NCI-H1694 treated with DMSO at 0.1 percent for 48 hours (cell line): ENCODE measurements at places on chromosomes 13 and 19.

- DNase-seq, result no peak
Measured at GRCh38 chr19:29256516-29256915, 43.6 kb upstream of the UQCRFS1 start.

DNA sequence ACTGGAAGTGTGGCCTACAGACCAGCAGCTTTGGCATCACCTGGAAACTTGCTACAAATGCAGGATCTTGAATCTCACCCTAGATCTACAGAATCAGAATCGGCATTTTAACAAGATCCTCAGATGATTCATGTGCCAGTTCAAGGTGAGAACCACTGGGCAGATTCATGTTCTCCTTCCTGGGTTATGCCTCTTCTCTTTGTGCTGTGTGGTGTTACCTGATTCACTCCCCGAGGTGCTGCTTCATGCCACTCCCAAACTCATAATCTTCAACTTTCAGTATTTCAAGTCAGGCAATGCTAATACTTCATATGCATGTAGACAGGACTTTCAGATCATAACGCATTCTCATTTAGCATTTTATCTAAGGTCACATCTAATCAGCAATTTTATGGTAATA is 427.7 kb downstream of the FOXO1 start:
- DNase-seq, result no peak

GRCh38 chr19:34458677-34459076 is 22.9 kb upstream of the WTIP start:
- DNase-seq, result no peak

DNA sequence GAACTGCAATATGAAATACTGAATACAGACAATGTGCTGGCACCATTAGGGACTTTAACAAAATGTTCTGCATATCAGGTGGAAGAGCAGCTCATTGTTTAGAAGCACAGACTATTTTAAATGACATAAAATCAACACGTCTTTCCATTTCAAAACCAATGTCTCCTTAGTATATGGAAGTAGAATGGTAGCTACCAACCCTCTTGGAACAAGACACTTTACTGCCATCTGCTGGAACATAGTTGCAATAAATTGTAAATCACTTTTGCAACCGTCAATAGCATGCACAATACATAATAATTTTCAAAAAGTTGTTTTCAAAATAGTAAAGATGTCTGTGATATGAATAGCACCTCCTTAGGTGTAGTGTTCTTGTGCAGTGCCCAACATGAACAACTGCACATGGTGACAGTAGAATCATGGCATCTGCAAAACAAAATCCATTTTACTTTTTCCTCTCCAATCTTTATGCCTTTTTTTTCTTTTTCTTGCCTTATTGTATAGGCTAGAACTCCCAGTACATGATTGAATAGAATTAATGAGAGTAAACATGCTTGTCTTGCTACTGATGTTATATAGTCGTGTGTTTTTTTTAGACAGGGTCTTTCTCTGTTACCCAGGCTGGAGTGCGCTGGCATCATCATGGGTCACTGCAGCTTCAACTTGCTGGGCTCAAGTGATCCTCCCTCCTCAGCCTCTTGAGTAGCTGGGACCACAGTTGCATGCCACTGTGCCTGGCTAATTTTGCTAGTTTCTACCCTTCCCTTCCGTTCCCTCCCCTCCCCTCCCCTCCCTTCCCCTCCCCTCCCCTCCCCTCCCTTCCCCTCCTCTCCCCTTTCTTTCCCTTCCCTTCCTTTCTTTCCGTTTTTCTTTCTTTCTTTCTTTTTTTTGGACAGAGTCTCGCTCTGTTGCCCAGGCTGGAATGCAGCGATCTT is 7.8 kb upstream of the LYPD5 start:
- DNase-seq, result peak; percentile 52

DNA sequence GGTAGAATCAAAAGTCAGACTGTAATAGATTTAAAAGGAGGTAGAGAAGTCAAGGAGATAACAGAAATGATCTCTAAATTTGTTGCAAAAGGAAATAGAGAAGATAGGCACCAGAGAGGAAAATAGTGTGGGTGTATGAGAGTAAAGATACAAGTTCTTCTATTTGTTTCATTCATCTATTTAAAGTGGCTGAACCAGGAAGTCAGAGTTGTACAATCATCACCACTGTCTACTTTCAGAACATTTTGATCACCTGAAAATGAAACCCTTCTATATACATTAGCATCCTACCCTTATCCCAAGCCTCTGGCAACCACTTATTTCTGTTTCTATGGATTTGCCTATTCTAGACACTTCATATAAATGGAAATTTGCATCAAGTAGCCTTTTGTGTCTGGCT is 36.7 kb downstream of the INTS6 start:
- no peak for DNase-seq

DNA sequence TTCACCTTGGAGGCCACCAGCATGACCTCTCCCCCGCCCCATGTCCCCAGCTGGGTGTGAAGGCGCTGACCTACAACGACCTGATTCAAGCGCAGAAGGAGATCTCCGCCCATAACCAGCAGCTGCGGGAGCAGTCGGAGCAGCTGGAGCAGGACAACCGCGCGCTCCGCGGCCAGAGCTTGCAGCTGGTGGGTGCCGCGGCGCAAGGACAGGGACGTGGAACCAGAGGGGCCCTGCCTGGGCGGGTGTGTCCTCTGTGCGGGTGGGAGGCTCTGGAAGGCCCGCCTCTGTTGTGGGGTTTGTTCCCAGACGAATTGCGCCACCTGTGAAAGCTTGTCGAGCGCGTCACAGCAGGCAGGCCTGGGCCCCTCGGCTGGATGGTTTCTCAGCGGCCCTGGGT is 22.3 kb downstream of the PLEKHJ1 start:
- no peak for DNase-seq

DNA sequence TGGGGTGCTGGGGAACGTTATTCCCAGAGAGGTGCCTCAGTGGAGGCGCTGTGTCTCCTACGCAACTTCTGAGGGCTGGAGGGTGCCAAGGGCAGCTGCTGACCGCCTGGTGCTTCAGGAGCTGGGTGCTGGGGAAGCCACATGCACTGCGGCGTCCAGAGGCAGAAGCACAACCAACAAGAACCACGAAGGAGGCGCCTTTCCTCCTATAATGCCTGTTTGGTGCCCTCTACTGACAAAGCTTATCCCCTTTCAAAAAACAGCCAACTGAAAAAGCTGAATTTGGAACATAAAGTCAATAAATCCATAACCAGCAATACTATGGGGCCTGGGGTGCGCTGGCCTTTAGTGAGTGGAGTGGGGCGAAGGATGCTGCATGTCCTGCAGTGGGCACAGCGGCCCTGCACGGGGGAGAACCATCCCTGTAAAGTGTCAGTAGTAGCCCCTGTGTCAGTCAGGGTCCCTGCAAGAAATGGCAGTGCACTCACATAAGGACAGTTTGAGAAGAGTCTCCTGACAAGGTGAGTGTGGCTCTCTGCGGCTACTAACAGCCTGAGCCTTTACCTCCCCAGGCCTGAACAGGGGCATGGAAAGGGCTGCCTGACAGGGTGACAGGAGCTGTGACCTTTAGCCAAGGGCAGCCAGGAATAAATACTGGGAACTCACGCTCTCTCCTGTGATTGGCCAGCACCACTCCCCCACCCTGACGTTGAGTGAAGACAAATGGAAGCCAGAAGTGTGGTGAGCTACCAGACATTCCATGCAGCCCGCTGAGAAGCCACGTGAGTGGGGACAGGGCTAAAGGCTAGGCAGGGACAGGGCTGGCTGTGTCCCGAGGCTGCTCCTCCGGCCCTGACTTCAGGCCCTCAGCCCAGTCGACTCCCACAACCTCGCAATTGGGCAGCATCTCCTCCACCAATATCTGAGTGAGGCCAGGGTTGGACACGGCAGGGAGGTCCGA is 4.5 kb upstream of the B3GNT8 start:
- DNase-seq, result no peak

- no peak for DNase-seq
Measured at GRCh38 chr13:49071341-49071937, 95.7 kb downstream of the FNDC3A start.

DNA sequence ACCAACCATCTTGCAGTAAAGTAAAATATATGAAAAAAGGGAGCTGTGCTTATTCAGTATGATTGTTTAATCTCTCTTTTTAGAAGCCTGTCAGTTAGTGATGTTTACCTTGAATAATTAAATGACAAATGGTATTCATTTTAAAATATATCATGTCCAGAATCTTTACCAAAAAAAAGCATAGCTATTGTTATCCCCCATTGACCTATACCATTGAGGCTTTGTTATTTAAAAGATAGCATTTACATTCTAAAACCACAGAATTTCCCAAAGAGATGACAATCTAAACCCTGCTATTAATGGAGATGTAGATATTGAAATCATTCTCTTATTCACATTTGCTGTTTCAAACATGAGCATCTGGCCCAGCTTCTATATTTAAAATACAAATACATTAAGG is 2.2 kb downstream of the CNMD start:
- no peak for DNase-seq

GRCh38 chr13:28067491-28067890 is 32.9 kb downstream of the FLT3 start:
- DNase-seq, result no peak

DNA sequence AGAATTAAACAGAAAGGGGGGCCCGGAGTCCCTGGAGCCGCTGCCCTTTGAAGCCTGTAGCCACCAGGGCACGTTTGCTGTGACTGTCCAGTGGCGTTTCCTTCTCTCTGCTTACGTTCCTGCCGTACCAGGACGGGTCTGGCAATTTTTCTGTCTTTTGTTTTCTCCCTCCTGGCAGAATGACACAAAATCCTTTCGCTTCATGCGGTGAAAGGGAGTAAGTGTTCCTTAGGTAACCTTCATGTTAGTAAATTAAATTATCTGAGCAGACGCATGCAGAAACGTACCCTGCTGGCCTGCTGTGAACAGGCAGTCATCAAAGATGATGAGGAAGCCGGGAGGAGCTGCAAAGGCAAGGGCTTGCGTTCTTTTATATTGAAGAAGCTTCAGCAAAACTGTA is 299.3 kb upstream of the ARGLU1 start:
- DNase-seq, result no peak

GRCh38 chr19:2603334-2603733 is 99.2 kb downstream of the GNG7 start:
- no peak for DNase-seq

DNA sequence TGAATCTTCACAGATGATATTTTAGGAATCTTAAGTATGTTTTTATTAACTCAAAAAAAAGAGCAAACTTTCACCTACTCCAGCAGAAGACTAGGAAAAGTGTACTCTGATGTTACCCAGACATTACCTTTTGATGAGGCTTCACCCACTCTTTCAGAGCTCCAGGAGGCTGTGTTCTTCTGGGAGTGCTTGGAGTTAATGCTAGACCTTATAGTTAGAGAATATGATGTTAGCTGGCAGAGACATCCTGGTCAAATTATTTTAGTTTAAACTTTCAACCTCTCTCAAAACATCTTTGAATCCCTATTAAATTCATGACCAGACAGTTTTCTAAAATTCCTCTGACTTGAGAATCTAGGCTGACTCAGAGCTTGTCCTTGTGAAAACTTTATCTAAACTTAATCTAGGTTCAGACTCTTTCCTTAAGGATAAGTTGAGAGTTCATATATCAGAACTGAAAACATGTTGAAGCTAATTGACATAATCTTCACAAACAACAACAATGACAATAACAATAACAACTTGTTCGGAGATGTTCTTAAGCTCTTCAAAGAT is 82.8 kb downstream of the ITGBL1 start:
- DNase-seq, result no peak

DNA sequence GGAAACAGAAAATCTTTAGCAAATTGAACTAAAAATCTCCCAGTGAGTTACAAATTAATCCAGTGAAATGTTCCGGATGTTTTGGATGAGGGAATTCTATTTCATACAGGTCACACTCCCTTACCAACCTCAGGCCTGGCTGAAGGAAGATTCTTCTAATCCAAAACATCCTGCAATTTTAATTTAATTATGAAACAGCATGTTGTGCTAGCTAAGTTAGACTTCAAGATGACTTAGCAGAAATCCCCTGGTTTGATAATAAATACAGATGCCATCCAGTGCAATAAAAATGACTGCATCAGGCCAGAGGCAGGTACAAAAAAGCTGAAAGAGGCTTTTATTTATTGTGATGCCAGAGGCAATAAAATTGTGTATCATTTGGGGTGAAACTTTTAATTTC is 96.7 kb upstream of the CLDN10 start:
- no peak for DNase-seq

DNA sequence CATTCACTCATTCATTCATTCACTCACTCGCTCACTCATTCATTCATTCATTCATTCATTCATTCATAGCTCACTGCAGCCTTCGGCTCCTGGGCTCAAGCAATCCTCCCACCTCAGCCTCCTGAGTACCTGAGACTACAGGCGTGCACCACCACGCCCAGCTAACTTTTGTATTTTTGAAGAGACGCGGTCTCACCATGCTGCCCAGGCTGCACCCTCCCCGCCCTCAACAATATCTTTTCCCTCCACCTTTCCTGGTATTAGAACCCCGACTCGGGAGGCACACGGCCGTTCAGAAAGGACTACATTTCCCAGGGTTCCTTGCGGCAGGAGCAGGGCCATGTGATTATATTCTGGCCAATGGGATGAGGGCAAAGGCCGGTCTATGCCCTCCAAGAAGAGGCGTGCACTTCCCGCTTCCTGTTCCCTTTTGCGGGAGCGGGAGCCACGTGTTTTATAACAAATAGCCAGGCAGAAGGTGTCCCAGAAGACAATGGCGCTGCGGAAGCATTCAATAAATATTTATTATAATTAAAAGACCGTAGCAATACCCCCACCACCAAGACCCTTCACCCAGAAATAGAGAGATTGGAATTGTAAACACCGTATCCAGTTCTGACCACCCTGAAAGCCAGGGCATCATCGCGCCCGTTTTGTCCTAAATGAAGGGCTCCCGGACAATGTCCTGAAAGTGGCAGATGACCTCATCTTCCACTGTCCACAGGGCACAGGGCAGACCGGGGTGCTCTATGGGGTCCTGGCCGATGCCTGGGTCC is 15.9 kb downstream of the TICAM1 start:
- peak; percentile 53 for DNase-seq

GRCh38 chr13:112732679-112733078 is 42.8 kb downstream of the ATP11A start:
- no peak for DNase-seq

- no peak for DNase-seq
Measured at GRCh38 chr19:30564551-30565011, 192.4 kb downstream of the ZNF536 start.

DNA sequence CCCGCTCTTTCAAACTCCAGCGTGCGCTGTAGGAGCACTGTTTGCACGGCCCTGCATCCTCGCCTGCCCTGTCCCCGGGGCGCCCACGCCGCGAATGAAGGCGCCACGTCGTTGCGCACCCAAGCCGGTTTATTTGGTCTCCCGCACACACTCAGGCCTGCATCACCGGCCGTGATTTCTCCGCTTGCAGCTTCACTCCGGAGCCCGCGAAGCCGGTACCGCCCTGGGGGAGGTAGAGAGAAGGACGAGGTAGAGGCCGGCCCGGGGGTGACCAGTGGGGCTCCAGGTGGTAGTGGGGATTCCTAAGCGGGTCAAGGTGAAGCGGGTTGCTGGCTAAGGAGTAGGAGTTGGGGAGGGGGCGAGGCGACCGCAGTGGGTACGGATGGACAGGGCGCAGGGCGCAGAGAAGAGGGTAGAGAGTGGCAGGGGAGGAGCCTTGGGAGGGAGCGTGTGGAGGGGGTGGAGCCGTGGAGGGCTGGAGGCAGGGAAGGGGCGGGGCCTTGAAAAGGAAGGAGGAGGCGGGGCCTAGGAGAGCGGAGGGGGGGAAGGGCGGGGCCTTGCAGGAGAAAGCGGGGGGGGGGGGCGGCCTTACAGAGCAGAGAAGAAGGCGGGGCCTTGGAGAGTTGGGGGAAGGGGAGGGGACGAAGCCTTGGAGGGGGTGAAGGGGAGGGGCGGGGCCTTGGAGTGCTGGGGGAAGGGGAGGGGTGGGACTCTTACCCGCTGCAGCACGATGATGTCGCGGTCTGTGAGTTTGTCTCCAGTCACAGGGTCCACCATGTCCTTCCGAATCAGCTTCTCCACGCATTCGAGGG is 24.6 kb downstream of the NOSIP start:
- no peak for DNase-seq
